ENCODE measurements at places on chromosomes 13 and 19.
A peak's percentile ranks its signal among the peaks of the same experiment; 100 is the strongest.

DNA sequence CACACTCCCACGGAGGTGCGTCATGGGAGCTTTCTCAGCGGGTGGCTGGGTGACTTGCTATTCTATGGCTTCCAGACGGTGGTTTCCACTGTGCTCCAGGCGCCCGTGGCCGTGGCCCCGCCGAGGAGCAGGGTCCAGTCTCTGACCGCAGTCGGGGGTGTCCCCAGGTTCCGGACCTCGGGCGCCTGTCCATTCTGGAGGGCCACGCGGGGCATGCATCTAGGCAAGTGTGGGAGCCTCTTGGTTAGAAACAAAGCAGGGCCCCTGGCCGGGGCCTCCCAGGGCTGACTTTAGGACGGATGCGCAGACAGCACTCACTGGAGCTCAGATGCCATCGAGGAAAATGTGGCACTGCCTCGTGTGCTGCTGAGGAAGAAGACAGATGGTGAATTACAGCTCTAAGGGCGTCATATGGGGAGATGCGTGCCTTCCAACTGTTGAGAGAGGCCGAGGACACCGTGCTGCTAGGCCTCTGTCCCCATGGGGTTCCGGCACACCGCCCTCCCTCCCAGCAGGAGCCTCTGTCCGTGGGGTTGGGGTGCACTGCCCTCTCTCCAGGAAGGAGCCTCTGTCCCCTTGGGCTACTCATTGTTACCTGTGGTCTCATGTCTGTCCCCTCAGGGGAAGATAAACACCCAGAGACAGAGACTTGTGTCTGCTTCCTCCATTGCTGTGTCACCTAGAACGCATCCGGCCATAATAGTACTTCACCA is 38.1 kb downstream of the TMEM255B start:
- no peak for DNase-seq

- peak; percentile 80 for DNase-seq
These were observed 20.5 kb downstream of the CYTH2 start for GRCh38 chr19:48489608-48490216.

DNA sequence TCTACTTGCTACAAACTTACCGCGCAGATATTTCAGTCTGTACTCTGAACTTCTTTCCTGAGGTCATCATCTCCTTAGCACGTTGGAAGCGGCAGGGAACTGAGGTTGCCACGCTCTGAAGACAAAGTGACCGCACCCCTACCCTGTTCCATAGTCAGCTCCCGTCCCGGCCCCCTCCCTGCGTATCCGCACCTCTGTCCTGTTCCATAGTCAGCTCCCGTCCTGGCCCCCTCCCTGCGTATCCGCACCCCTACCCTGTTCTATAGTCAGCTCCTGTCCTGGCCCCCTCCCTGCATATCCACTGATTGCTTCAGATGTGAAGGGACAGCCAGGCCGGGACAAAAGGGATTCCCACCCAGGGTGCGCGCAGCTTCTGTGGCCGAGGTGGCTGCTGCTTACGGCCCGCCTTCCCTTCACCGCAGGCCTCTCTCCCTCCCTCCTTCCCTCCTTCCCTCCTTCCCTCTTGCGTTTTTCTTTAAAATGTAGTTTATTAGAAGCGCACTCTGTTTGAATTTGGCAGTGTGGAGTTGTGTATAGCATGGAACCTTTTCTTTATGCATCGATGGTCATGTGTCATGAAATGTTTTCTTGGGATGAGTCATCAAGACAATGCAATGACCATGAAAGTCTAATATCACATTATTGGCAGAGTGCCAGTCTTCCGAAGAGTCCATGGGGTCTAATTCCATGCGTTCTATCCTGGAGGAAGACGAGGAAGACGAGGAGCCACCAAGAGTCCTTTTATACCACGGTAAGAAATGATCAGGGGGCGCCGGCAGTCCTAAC is 21.9 kb upstream of the NDUFS7 start:
- no peak for DNase-seq

DNA sequence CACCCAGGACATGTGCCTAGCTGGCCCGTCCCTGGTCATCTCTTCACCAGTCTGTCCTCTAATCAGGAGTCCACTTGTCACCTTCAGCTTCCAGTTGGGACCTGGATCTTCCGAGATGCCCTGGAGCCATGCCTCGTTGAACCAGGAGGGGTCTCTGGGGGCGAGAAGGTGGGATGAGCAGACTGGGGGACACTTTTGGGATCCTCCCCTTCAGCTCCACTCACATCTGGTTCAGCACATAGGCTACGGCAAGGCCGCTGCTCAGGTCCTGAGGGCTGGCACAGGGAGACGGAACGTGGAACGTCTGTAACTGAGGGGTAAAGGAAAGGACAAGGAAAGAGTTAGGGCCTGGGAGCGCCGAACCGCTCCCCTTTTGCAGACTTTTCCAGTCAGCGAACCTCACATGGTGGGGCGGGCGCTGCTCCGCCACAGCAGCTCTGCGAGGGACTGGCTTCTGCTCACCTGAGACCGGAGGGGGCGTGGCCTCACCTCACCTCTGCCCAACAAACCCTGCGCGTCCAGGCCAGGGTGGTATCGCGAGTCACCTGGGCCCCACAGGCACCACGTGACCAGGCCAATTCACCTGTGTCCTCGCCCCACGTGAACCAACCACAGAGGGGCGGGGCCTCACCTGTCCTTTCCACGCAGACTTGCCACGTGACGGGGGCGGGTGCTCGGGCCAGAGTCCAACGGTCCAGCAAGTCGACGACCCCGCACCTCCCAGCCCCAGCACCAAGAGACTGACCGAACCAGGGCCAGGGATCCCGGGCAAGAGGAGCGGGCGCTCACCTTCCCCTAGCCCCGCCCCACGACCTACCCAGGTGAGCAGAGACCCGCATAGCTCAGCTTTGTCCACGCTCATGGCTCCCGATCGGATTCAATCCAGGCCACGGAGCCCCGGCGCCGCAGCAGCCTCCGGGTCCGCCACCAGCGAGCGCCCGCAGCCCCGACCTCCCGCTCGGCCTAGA is at the start of gene HOOK2:
TSS of gene HOOK2 (minus strand) at position 965 of the 968 bp plus-strand sequence. CDS start at position 862, 103 bp downstream.
- DNase-seq, result no peak

- no peak for DNase-seq
These were observed 469.5 kb upstream of the TSHZ3 start for GRCh38 chr19:31818798-31819105.

DNA sequence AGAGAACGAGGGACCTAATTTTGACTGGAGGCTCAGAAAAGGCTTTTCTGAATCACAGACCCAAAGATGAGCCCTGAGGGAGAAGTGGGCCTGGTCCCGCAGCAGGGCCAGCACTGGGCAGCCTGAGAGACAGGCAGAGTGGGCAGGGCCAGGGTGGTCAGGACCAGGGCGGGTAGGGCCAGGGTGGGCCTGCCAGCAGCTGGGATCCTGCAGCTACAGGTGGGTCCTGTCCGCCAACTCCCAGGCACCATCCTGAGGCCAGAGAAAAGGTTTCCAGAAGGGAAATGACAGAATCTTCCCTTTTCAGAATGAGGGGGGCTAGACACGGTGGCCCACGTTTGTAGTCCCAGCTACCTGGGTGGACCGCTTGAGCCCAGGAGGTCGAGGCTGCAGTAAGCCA is 23.7 kb downstream of the LATS2 start:
- no peak for DNase-seq

DNA sequence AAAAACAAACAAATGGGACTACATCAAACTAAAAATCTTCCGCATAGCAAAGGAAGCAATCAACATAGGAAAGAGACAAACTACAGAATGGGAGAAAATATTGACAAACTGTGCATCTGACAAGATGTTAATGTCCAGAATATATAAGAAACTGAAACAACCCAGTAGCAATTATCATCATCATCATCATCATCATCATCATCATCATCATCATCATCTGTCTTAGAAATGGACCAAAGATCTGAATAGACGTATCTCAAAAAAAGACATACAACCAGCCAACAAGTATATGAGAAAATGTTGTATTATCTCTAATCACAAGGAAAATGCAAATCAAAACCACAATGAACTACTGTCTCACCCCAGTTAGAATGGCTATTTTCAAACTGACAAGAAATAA is 173.9 kb downstream of the PRR20E start:
- DNase-seq, result no peak

GRCh38 chr13:108957369-108958012 is 328.1 kb downstream of the MYO16 start:
- no peak for DNase-seq

DNA sequence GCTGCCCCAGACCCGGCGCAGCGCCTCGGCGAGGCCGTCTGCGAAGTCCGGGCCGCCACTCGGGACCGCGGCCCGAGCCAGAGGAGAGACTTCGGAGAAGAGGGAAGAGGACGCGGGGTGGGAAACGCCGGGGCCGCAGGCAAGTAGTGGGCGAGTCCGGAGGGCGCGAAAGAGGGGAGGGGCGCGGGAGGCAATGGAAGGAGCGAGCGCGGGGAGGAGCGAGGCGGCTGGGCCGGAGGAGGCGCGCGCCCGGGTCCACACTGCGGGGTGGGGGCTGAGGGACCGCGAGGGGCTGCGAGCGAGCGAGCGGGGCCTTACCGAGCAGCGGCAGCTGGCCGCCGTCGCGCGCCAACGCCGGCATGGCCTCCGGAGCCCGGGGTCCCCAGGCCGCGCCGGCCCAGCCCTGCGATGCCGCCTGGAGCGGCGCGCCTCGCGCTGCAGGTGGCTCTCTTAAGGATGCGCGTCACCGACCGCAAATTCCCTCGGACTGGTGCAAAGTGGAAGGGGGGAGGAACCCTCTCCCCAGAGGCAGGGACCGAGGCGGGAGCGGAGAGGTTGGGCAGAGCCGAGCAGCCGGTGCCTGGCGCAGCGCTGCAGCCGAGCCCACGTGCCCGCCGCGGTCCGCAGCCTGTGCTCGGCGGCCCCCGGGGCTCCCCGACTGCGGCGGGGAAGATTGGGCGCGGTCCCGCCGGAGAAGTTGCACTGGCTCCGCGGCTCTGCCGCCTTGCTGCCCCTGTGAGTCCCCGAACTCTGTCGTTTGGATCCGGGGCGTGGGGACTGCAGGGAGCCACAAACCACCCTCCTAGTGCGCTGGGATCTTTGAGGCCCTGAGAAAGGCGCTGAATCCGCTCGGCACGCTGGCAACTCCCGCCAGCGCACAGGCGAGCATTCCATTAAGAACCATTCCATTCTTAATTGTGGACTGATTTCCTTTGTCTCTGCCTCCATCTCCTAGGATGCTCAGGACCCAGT is at the start of gene FLT3:
TSS of gene FLT3 (minus strand) at position 427 of the 972 bp plus-strand sequence. CDS start at position 361, 66 bp downstream.
- peak; percentile 5 for DNase-seq

GRCh38 chr19:51359294-51359693 is 6.9 kb downstream of the ETFB start:
- DNase-seq, result no peak

DNA sequence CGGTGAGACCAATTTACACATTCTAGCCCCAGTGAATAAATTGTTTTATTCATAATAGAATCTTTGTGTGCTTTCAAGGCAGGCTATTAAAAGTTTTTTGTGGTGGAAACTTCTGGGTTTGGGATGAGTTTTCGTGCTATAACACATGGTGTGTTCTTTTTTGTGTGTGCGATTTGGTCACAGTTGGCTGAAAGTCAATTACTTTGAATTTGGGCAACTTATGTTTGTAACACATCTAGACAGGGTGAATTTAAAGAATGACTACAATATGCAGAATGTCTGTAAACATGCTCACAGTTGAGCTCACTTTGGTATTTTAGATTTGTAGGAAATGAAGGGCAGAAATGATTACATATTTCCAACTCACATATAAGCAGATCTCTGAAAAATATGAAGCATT is 307.1 kb downstream of the OXGR1 start:
- DNase-seq, result no peak

DNA sequence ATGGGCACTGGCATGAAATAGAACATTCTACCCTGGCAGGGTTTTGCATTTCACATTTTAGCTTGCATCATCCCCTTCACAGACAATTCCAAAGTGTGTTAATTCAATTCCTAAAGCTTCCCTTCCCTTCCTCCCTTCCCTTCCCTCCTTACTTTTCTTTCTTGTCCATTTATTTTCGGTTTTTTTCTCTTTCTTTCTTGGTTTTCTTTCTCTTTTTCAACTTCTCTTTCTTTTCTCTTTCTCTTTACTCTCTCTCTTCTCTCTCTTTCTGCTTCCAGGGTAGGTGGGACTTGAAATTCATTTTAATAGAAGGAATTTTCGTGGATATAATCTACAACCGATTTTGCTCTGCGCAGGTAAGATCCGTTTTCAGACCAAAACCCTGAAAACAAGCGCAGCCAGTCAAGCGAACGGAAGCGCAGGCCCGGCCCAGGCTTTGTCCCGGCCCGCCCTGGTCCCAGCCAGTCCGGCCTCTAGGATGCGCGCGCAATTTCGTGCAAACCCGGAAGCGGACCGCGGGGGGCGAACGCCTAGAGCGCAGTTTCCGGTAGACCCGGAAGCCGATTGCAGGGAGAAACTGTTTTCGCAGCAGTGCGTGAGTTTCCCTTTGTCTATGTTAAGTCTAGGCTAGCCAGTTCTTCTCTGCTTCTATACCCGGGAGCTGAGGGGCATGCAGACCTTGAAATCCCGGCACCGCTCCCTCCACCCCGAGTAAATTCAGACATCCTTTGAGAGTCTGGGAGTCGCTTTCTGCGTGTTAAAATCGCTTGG is at the start of gene ZNF528:
TSS of gene ZNF528 (plus strand) at position 540 of the 771 bp plus-strand sequence. CDS start 4,165 bp downstream, outside the sequence.
- DNase-seq, result peak; percentile 80

DNA sequence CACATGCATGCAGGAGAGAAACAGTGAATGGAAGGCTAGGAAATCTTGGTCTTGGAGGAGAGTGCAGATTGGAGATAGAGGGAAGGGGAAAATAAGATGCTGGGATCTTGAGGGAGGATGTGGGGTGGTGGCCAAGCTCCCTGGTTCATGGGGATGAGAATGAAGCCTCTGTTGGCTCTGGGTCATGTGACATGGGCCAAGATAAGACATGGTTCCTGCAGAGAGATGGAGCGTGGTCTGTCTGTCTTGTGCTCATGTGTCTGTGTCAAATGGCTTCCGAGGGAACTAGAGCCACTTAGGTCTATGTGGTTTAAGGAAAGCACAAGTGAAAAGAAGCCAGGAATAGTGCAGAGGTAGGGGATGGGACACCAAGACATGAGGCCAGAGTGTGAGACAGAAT is 30.8 kb upstream of the FFAR2 start:
- DNase-seq, result no peak

- DNase-seq, result no peak
These were observed 10.1 kb downstream of the MIER2 start for GRCh38 chr19:334296-335071.
